ENCODE measurements at places on chromosomes 13 and 19. TPM values are rescaled to one million over a fixed set of nuclear protein-coding genes. Genes with fewer than 3 reads are reported as not detected.

RYR1 gene
- under 0.01 TPM for total RNA-seq

ADPRHL1 gene
- total RNA-seq, result 1.0 TPM

S1PR4 gene
- total RNA-seq, result not detected

CBY2 gene
- not detected for total RNA-seq

PALM3 gene
- total RNA-seq, result 0.99 TPM

CERS4 gene
- 16.7 TPM for total RNA-seq

LILRB2 gene
- not detected for total RNA-seq

COL4A1 gene
- 48.6 TPM for total RNA-seq

SCAF1 gene
- 30.6 TPM for total RNA-seq

RNF17 gene
- total RNA-seq, result 0.17 TPM

MYO1F gene
- 0.17 TPM for total RNA-seq

SNAPC2 gene
- 36.7 TPM for total RNA-seq

ZNF850 gene
- 0.83 TPM for total RNA-seq

CERS1 gene
- total RNA-seq, result 0.29 TPM

ZNF763 gene
- 2.2 TPM for total RNA-seq

TMEM190 gene
- not detected for total RNA-seq

ZNF649 gene
- 3.8 TPM for total RNA-seq

GAPDHS gene
- 0.17 TPM for total RNA-seq

PSG11 gene
- total RNA-seq, result not detected
